CD4-positive, alpha-beta T cell treated with Interleukin-21 for 1 hour (primary cell): ENCODE measurements at places on chromosomes 2 and 18.

DNA sequence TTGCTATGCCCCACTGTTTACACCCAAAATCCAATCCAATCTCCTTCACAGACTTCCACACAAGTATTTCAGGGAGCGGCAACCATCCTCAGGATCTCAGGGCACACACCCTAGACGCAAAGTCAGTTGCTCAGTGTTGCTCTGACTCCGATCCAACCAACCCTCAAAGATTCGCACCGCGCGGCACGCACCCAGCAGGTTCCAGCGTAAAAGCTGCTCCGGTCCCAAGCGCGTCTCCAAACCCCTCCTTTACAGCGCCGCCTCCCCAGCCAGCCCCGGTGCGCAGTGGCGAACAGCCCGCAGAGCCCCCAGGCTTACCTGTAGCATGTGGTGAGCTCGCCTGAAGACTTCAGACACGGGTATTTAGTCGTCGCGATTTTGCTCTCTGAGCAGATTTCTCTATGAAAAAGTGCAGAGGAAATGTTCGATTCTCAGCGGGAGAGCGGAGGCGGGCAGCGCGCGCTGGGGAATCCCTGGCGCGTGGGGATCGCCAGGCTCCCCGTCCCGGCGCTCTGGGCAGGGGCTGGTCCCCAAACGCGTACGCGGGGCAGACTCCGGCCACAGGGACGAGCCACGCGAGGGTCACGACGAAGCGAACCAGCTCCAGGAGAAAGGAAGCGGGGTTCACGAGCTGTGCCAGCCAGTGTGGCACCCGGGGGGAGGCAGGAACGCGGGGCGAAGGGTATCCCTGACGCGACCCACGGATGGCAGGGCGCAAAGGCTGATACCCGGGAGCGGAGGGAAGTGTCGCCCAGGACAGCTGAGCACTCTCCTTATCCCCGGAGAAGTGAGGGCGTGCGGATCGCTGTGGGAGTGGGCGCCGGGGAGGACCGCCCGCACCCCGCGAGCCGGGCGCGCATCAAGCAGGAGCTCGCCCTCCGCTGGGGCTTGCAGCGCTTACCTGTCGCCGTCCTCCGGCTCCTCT lies 650 bp downstream of the CCBE1 start:
- no peak for DNase-seq

DNA sequence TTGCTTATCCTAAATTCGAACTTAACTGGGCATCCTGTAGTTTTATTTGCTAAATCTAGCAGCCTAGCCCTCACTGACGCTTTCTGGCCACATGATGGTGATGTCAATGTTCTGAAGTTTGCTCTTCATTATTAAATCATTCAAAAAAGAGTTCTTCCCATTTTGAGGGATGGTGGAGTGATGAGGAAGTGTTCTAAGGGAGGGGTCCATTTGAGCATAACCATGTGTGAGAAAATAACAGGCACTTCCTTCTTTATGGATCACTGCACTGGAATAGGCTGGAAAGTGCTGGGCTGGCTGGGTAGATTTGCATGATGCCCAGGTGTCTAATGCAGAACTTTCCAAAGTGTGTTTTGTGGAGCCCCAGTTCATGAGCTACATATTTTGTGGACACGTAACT lies 74.2 kb downstream of the TNFRSF11A start:
- no peak for DNase-seq

GRCh38 chr2:221915926-221916325 lies 343.8 kb upstream of the EPHA4 start:
- DNase-seq = no peak

DNA sequence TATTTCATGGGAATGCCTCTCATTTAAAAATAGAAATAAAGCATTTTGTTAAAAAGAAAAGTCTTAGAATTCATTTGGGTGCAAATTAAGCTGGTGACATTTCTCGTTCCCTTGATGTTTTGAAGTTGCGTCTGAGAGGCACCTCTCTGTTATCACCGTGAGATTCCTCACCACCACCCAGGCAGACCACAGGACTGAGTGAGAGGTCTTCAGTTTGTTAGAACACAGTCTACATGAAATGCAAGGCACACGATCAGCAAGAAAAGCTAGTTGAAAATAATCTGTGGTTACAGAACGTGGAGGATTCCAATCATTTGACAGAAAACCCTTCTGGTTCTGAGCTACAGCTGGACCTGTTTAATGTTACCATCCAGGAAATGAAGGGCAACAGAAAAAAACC lies 116.0 kb downstream of the UXS1 start:
- no peak for DNase-seq

- DNase-seq = no peak
These were observed 32.4 kb downstream of the CUL3 start for GRCh38 chr2:224552771-224553170.

GRCh38 chr2:5453220-5454050 lies 238.7 kb upstream of the SOX11 start:
- DNase-seq = no peak
